ENCODE measurements at places on chromosomes 4 and X.

GRCh38 chr4:159271856-159272255 is 169.0 kb downstream of the RAPGEF2 start:
- no peak for DNase-seq

- DNase-seq: no peak
Measured at GRCh38 chrX:136457303-136457917, 30.3 kb upstream of the BRS3 start.

- no peak for DNase-seq
Measured at GRCh38 chrX:49842621-49843020, 13.5 kb downstream of the PAGE4 start.

DNA sequence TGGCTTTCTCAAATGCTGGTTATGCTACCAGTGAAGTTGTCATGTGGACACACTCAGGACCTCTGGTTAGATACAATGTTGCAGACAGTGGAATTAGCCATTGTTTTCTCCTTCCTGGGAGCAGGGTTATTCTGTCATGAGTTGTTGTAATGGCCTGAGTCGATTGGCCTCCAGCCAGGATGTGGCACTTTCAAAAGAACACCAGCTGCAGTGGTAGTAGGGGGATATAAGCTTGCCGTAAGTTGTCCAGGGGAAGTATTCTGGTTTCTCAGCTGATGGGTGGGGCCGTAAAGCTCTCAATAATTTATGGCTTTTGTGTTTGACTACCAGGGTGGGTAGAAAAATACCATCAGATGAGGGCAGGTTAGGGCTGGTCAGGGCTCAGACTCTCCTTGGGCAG is 697.5 kb upstream of the GNPDA2 start:
- DNase-seq: no peak

DNA sequence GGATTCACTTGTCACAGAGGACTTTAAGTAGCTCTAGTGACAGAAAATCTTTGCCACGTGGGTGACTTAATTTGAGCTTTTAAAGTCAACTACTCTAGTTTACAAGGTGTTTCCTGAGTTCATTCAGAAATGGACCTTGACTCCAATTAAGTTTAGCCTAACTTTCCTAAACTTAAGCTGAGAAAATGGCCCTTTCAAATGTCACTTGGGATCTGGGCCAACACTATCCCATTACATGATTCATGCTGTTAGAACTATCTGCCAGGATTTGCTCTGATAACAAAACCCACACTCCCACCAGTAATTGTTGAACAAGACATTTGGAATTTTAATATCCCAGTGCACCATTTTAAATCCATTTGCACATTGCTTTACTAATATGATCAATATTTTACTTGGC is 40.8 kb downstream of the C4orf46 start:
- no peak for DNase-seq

GRCh38 chrX:148333989-148334388 is 166.4 kb upstream of the AFF2 start:
- DNase-seq: no peak

DNA sequence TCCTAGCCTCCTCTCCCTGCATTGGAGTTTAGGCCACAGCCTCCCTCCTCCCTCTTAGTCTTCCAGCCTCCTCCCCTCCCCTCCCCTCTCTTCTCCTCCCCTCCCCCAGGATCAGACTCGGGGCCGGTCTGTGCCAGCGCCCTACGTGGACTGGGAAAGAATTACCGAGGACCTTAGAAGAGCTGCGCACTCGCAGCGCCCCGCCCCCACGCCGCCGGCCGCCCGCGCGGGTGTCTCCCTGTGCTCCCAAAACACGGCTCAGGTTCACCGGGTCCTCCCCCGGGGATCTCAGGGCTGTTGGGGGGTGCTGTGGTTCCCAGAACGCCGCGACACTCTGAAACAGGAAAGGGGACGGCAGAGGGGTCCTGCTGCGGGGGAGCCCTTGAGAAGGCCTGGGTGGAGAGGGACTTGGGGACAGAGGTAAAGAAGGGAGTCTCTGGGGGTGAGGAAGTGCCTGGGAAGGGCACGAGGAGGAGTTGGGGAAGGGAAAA is 122.3 kb upstream of the TBL1X start:
- DNase-seq: peak; percentile 80

- DNase-seq: no peak
Measured at GRCh38 chrX:46178763-46179162, 366.5 kb downstream of the ZNF674 start.

DNA sequence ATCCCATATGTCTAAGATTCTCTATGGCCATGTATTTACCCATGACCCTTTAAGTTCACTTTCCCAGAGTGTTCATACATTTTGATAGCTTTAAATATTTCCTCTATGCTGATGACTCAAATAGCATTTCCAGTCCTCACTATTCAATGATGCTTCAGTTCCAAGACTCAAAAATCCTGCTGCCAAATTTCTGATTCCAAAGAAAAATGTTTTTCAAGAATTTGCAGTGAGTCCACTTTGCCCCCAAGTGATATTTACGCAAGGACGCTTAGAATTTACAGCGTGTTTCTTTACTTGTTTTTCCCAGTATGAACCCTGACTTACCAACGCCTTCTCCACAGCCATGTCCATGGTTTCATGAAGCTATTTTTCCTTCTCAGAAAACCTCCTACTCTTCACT is 127.9 kb upstream of the PCDH18 start:
- DNase-seq: no peak

GRCh38 chr4:3106339-3107186 is 32.1 kb downstream of the HTT start:
- peak; percentile 95 for DNase-seq

GRCh38 chr4:68352791-68353190 is 2.9 kb upstream of the YTHDC1 start:
- DNase-seq: no peak

- DNase-seq: no peak
Measured at GRCh38 chrX:134622056-134622812, 36.0 kb downstream of the PLAC1 start.

GRCh38 chr4:76306882-76307659 is 538 bp downstream of the STBD1 start:
- peak; percentile 66 for DNase-seq

DNA sequence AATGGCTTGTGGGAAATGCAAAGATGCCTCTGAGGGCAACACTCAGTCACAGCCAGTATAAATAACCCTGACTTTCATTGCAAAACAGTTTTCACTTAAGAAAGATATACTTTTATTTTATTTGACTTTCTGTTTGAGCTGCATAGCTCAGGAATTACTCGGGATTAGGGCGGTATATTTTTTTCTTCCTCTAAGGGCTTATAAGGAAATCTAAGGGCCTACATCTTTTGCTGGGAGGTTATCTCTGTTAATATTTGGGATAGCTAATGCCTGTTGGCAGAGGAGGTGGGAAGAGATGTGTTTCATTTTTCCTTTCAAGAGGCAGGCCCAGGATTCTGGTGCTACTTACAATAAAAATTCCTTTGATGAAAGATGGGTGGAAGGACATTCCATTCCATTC is 28.8 kb upstream of the EGFL6 start:
- no peak for DNase-seq

- no peak for DNase-seq
Measured at GRCh38 chr4:94403751-94404150, 48.0 kb upstream of the PDLIM5 start.

GRCh38 chr4:71634364-71634763 is 149.5 kb downstream of the GC start:
- DNase-seq: no peak

- DNase-seq: no peak
Measured at GRCh38 chr4:87530868-87531267, 1.7 kb upstream of the SPARCL1 start.

DNA sequence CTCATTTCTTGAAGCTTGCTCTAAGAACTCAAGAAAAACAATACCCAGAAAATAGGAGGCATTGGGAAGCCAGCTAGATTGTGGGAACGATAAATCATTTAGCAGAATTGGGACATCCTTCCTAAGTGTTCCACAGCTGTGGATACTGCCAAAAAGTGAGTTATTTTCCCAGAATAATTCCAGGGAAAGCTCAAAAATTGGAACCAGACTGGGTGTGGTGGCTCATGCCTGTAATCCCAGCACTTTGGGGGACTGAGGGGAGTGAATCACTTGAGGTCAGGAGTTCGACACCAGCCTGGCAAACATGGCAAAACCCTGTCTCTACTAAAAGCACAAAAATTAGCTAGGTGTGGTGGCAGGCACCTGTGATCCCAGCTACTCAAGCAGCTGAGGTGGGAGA is 68.2 kb upstream of the GK2 start:
- DNase-seq: no peak

- no peak for DNase-seq
Measured at GRCh38 chrX:31836479-31836878, 764.6 kb upstream of the FTHL17 start.

- no peak for DNase-seq
Measured at GRCh38 chr4:139783741-139784484, 118.3 kb downstream of the MGST2 start.

DNA sequence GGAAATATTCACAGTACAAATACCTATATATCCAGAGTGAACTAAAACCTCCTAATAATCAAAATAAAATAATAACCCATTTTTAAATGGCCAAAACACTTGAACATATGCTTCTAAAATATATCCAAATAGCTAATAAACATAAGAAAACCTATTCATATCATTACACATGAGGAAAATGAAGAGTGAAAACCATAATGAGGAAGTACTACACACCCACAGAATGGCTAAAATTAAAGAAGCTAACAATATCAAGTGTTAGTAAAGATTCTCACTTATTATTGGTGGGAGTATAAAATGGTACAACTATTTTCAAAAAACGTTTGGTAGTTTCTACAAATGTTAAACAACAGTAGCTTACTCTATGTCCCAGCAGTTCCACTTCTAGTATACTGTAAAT is 92.1 kb downstream of the KLHL13 start:
- no peak for DNase-seq

- no peak for DNase-seq
Measured at GRCh38 chrX:12480956-12481355, 310.3 kb upstream of the PRPS2 start.

DNA sequence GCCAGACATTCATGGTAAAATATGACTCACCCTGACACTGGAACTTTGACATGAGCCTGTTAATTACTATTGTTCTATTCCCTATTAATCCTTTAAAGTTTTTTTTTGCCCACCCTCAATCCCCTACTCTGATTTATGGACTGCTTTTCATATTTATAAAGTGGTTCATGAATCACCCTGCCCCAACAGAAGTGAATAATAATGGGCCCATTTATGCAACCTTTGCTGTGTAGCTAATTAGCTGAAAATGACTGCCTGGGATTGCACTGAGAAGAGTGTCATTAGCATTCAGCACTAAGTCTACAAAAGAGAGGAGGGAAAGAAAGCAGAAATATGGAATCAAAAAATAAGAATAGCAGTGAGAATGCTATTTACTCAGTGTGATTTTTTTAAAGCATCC is 154.3 kb downstream of the COMMD8 start:
- no peak for DNase-seq

DNA sequence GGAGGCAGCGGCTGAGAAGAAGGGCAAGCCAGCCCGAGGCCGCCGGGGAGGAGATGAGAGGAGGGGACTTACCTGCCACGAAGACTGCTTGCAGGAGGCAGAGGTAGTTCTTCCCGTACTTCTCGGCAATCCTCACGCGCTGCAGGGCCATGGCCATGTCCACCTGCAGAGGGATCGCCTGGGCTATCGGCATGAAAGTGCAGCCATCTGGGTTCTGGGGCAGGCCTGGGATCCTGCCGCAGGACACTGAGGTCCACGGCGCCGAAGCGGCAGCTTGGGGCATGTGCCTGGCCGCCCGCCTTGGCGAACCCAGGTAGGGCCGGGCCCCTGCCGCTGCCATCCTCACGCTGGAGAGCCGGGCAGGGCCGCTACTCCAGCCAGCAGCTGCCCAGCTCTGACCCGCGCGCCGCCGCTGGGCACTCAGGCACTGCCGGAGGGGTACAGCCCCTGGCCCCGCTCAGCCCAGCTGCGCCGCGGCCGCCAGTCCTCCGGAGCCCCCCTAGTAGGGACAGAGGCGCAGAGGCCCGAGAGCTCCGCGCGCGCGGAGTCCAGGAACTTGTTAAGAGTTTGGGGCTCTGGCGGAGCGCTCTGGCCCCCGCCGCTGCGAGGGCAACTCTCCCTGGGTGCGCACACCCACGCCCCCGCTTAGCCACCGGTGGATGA is 16.0 kb downstream of the MCF2 start:
- DNase-seq: no peak

GRCh38 chr4:48290146-48290772 is 20.6 kb upstream of the TEC start:
- DNase-seq: no peak

GRCh38 chrX:129690435-129690834 is 35.7 kb upstream of the APLN start:
- no peak for DNase-seq

- DNase-seq: no peak
Measured at GRCh38 chr4:106409901-106410889, 41.6 kb upstream of the GIMD1 start.

All from activated effector memory CD4-positive, alpha-beta T cell treated with anti-CD3 and anti-CD28 coated beads, Interleukin-2, amount 50 U/mL, for 16 hours (primary cell).